ENCODE measurements at places on chromosomes 5 and 9. TPM values are rescaled to one million over a fixed set of nuclear protein-coding genes. Genes with fewer than 3 reads are reported as not detected.

SPINK6 gene
- not detected for total RNA-seq

SSBP2 gene
- total RNA-seq: 12.9 TPM

ANKHD1 gene
- total RNA-seq: 99.3 TPM

FREM1 gene
- not detected for total RNA-seq

SLC30A5 gene
- total RNA-seq: 40.1 TPM

PCDHB3 gene
- not detected for total RNA-seq

SLCO4C1 gene
- 0.38 TPM for total RNA-seq

IL13 gene
- 4.8 TPM for total RNA-seq

MXD3 gene
- total RNA-seq: 25.1 TPM

GFI1B gene
- not detected for total RNA-seq

ORM2 gene
- not detected for total RNA-seq

CLK4 gene
- total RNA-seq: 21.1 TPM

PTGS1 gene
- not detected for total RNA-seq

TARS1 gene
- 210 TPM for total RNA-seq

RNF180 gene
- not detected for total RNA-seq

NFIB gene
- total RNA-seq: not detected

PRRT1B gene
- not detected for total RNA-seq

LCN12 gene
- total RNA-seq: 2.1 TPM

ARHGEF37 gene
- 1.1 TPM for total RNA-seq

TAS2R1 gene
- total RNA-seq: not detected

SEMA6A gene
- total RNA-seq: not detected
